ENCODE measurements at places on chromosomes 2 and 18.

- DNase-seq = no peak
Measured at GRCh38 chr2:111176867-111177266, 56.2 kb downstream of the BCL2L11 start.

DNA sequence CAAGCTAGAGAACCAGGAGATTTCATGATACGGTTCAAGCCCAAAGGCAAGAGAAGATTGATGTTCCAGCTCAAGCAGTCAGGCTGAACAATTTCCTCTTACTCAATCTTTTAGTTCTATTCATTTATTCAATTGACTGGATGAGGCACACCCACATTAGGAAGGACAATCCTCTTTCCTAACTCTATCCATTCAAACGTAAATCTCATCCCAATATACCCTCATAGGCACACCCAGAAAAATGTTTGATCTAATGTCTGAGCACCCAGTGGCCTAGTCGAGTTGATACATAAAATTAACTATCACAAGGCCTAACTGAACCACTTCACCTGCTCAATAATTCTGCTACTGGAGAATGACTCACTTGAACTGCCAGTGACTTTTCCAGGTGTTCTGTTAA, 180.7 kb downstream of the RAD51AP2 start:
- DNase-seq = no peak

DNA sequence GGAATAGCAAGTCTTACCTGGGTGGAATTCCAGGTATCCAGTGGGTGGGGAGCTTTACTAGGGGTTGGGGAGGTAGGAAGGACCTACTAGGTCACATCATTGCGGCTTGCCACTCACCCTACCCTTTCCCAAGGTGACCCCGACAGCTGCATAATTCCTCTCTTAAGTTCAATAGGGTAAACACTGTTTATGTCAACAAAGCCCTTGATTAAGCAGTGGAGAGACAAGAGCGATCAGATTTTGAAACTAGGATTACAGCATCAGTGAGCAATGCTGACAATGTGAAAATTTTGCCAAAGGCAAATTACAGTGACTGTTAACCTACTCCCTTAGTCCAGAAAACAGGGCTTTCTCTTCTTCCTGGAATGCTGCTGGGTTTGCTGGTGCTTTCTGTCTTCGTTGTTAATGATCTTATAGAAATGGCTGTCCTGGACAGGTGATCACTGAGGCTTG, 14.5 kb downstream of the SLC19A3 start:
- DNase-seq = no peak

GRCh38 chr2:201872591-201872990, 66.3 kb downstream of the CDK15 start:
- DNase-seq = no peak

DNA sequence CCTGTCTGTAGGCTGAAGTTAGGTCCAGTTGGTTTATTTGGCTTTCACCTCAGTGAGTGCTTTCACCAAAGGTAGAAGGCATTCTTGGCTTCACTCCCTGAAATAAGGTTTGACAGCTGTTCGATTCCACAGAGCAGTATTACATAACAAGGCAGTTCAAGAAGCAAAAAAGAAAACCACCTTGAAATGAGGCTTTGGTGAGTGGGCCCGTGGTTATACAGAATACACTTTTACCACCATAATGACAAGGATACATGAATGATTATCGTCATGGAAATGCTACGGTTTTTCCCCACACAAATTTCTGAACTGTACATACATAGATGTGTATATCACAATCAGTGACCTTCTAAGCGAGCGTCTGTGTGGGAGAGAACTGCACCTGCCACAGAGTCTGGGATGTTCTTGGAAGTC, 80.0 kb upstream of the CHRNA1 start:
- no peak for DNase-seq

DNA sequence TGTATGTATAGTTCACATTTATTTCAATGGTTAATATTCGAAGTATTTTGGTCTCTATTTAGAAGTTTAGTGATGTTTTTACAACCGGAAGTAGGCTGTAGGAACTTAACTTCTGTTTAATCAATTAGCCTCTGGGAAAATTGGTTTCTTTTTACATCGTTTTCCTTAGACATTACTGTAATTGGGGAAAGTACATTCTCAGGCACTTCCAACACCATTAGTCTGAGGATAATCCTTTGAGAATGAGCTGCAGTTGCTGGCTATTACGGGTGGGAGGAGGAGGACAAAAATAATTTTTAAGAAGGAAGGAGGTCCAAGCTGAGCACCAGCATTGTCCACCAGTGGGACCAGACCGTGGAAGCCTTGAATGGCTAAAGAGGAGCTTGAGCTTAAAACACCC, 70.4 kb upstream of the ST3GAL5 start:
- DNase-seq = no peak

GRCh38 chr2:224586127-224586695, 1.0 kb upstream of the CUL3 start:
- DNase-seq = peak; percentile 33

- DNase-seq = no peak
Measured at GRCh38 chr2:54871457-54872107, 148.1 kb downstream of the EML6 start.

- no peak for DNase-seq
Measured at GRCh38 chr2:198408171-198408570, 603.8 kb downstream of the PLCL1 start.

GRCh38 chr18:55886886-55887285, 298.9 kb upstream of the TCF4 start:
- no peak for DNase-seq

DNA sequence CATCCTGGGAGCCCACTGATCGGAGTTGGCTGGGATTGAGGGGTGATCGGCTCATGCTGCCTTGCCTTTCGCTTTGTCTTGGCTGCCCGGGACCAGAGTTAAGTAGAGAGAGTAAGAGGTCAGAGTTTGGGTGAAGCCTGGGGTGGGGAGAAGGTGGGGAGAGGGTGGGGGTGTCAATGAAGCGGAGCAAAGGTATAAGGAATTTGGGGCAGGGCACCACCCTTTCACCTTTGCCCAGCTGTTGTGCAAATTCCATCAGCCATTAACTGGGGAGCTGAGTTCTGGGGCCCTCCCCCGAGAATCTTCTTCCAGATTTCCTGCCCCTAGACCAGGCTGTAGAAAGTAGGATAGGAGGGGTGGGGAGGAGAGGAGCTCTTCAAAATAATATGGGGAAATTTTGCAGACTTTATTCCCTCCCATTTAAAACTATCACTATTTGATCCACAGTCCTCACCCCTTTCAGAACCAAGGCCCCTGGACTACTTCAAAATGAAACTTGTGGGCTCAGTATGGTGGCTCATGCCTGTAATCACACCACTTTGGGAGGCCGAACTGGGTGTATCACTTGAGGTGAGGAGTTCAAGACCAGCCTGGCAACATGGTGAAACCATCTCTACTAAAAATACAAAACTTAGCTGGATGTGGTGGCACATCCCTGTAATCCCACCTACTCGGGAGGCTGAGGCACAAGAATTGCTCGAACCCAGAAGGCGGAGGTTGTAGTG, at the start of gene SLC23A3:
TSS of gene SLC23A3 (minus strand) at position 100 of the 725 bp plus-strand sequence. CDS start at position 55, 45 bp downstream.
- no peak for DNase-seq

DNA sequence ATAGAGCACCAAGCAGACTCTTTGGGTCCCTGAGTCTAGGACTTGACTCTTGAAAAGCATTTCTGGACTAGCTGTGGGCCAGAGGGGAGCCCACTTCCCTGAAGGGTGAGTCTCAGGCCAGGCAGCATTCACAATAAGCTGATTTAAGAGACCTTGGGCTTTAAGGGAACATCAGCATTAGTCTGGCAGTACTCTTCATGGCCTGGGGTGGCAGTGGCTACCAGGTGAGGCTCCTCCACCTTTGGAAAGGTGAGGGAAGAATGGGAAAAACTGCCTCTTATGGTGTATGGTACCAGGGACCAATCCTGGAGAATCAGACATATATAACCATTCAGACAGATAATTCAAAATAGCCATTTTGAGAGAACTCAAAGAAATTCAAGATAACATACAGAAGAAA, 599.9 kb upstream of the POU3F3 start:
- DNase-seq = no peak

GRCh38 chr18:76721207-76721996, 101.0 kb upstream of the ZNF236 start:
- DNase-seq = no peak

- no peak for DNase-seq
Measured at GRCh38 chr2:173136599-173136998, 61.0 kb downstream of the MAP3K20 start.

- DNase-seq = no peak
Measured at GRCh38 chr2:208017721-208018120, 7.6 kb downstream of the PLEKHM3 start.

DNA sequence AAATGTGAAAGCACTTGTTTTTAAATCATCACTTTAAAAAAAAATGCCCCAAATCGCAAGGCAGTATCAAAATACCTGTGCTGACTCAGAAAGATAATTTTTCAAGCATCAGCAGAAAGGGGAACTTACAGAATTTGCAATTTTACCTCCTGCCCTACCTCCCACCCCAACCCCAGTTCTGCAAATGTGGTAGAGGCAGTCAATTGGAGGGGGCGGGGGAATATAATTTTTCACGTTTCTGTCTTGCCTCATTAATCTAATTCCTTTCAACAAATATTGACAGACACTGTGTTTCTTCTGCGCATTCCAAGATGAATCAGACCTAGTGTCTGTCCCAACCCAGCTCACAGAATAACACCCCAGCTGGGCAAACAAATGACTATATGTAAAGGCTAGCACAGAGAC, 76.8 kb downstream of the ALPK2 start:
- peak; percentile 49 for DNase-seq

GRCh38 chr2:239361311-239361642, 39.5 kb downstream of the HDAC4 start:
- DNase-seq = no peak

DNA sequence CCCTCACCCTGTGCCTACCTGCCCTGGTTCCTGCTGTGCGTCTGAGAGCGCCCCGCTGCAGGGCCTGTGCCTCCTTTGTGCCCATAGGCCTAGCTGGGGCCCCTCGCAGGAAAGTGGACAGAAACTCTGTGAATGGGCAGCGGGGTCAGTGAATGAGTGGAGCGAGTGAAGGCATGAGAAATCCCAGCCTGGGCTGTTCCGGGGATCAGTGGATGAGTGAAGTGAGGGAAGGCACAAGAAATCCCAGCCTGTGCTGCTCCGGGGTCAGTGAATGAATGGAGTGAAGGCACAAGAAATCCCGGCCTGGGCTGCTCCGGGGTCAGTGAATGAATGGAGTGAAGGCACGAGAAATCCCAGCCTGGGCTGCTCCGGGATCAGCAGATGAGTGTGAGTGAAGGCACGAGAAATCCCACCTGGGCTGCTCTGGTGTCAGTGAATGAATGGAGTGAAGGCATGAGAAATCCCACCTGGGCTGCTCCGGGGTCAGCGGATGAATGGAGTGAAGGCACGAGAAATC, 2.0 kb downstream of the COLEC11 start:
- DNase-seq = no peak

- DNase-seq = no peak
Measured at GRCh38 chr2:23478087-23478932, 93.3 kb downstream of the KLHL29 start.

DNA sequence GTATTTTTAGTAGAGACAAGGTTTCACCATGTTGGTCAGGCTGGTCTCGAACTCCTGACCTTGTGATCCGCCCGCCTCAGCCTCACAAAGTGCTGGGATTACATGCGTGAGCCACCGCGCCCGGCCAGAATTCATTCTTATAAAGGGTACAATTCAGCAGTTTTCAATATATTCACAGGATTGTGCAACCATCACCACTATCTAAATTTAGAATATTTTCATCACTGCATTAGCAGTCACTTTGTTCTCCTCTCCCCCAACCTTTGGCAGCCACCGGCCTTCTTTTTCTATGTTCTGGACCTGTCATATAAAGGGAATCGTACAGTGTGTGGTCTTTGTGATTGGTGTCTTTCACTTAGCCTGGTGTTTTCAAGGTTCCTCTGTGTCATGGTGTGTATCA, 40.7 kb downstream of the TCF7L1 start:
- no peak for DNase-seq

DNA sequence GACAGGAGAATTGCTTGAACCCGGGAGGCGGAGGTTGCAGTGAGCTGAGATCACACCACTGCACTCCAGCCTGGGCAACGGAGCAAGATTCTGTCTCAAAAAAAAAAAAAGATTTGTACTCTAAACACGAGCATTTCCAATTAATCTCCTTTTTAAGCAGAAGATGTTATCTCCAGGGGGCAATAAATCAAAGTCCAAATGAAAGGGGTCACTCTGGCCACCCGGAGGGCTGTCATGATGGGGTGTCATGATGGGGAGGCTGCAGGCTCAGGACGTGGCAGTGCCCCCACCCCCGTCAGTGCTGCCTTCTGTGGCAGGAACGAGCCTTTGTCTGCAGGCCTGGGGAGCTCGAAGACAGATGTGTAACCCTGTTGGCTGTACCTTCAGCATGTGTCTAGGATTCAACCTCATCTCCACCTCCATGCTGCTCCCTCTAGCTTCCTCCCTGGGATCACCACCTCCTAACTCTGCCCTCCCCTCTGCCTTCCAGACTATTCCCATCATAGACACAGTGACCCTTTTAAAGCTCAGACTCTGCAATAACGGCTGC, 76.9 kb upstream of the YWHAQ start:
- DNase-seq = no peak

- no peak for DNase-seq
Measured at GRCh38 chr2:98559581-98559980, 48.7 kb downstream of the COA5 start.

DNA sequence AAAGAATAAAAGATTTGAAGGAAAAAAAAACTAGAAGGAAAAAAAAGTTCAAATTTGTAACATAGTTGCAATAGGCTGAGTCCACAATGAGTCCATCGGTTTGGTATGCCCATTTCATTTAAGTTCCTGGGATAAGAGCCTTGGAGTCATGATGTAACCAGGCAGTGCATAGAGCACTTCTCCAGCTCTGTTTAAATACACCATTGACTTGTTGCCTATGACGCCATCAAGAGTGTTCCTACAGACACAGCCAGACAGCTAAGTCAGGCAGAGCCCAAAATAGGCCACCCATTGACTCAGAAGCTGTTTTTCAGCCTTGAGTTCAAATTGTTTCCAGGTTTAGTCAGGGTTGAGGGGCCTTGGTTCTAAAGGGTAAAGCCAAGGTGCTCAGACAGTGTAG, 44.9 kb downstream of the SOCS6 start:
- DNase-seq = no peak

GRCh38 chr2:215933151-215933550, 80.2 kb downstream of the MREG start:
- no peak for DNase-seq

GRCh38 chr2:60936757-60937156, 55.4 kb downstream of the REL start:
- no peak for DNase-seq

- DNase-seq = no peak
Measured at GRCh38 chr2:201837391-201837790, 31.1 kb downstream of the CDK15 start.

All from GM13976 (cell line).